Left kidney (tissue), 8 donors: ENCODE measurements at places on chromosomes 4 and X. TPM values are rescaled to one million over a fixed set of nuclear protein-coding genes. Genes with fewer than 3 reads are reported as not detected.

DNA sequence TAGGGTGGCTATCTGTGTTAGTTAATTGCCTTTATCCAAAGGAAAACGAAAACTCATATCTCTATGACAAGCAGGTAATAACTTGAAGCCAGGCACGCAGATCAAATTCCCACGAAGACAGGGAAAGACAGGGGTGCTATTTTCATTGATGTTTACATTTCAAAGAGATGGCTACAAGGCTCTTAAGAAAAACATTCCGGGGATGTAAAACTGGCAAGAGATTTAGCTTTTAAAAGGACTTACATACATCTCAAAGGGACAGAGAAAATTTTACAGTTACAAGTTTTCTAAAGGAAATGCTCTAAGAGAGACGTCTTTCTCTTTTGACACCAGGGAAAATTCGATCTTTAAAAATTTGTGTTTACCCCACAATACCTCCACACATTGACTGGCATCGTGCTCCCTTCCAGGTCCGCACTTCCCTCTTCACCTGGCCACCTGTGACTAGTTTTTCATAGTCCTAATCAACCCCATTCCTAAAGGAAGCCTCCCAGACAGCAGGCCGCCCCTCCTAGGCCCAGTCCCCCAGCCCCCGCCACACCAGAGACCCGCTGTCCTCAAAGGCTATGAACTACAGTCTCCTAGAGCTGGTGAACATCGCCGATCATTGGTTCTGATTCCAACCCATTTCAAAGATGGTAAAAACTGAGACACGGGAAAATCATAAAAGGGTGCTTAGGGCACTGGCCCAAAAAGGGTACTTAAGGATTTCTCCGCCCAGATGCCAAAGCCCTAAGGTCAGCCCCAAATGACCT, 649 bp upstream of the ARAF start:
- DNase-seq: no peak

- no peak for DNase-seq
These were observed 47.4 kb upstream of the AGA start for GRCh38 chr4:177489471-177490246.

DNA sequence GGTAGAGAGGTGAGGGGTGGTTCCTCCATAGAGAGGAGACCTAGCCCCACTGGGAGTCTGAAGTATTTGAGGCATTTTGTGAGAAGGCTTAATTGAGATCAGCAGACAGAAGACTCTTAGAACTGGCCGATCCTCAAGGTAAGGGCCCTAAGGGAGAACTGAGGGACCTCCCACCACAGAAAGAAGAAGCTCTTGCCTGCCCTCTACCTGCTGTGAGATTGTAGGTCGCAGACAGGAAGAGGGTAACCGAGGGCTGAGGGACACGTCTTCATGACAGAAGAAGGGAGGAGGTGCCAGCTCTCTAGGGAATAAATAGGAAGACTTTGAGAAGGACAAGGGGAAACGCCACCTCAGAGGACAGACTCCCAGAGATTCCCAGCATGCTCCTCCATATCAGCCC, 24.1 kb upstream of the MAGEC1 start:
- DNase-seq: no peak

ARX gene
- polyA plus RNA-seq: not detected

C4orf51 gene
- polyA plus RNA-seq: not detected

BEX1 gene
- 60.3 TPM for polyA plus RNA-seq
